ENCODE measurements at places on chromosomes 7 and 10. TPM values are rescaled to one million over a fixed set of nuclear protein-coding genes. Genes with fewer than 3 reads are reported as not detected.

Gene ATG9B
- total RNA-seq: not detected

Gene ELFN1
- 0.33 TPM for total RNA-seq

Gene ACTL6B
- 0.52 TPM for total RNA-seq

Gene PLCE1
- total RNA-seq: 3.9 TPM

Gene FBXL13
- 4.2 TPM for total RNA-seq

Gene MYL10
- total RNA-seq: not detected

Gene GSTO2
- total RNA-seq: 9.6 TPM

Gene NOS3
- total RNA-seq: 4.9 TPM

GRCh38 chr7:84264396-84264795, 69.8 kb upstream of the SEMA3A start:
- no peak for DNase-seq

DNA sequence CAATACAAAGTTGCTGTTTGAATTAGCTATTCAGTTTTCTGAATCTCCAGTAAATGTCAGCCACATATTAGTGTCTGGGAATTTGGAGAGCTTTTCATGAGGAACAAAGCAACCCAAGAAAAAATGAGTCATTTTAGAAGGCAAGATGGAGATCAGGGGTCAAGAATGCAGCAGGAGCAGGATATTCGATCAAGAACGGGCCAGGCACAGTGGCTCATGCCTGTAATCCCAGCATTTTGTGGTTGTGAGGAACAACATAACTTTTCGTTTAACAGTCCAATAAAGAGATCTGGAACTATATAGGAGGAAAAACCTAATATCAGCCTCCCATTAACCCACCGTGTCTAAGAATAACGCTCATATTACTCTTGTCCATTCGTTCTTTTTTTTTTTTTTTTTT, 600.5 kb downstream of the MAGI2 start:
- no peak for DNase-seq

GRCh38 chr7:56537952-56538351, 421.7 kb upstream of the NUPR2 start:
- DNase-seq: no peak

- no peak for DNase-seq
These were observed 897.8 kb downstream of the CNTNAP2 start for GRCh38 chr7:147014286-147014955.

- DNase-seq: no peak
These were observed 78.3 kb downstream of the HTR7 start for GRCh38 chr10:90779548-90779947.

DNA sequence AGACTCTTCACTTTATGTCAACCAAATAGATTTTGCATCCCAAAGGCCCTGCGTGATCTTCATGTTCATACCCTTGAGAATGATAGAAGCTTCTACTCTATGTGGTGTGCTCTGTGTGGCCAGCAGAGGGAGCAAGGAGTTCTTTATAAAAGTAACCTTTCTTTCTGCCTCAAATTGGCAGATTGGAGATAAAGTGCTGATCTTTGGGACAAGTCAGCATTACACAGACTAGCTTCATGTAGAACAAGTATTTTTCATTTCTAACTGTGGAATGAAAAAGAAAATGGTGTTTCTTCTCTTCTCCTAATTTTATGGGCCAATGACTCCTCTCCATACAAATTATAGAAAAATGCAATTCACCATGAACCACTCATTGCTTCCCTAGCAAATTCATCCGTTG, 1214.1 kb downstream of the SORCS1 start:
- peak; percentile 63 for DNase-seq

- DNase-seq: no peak
These were observed 3.5 kb upstream of the SLC35B4 start for GRCh38 chr7:134320201-134320600.

DNA sequence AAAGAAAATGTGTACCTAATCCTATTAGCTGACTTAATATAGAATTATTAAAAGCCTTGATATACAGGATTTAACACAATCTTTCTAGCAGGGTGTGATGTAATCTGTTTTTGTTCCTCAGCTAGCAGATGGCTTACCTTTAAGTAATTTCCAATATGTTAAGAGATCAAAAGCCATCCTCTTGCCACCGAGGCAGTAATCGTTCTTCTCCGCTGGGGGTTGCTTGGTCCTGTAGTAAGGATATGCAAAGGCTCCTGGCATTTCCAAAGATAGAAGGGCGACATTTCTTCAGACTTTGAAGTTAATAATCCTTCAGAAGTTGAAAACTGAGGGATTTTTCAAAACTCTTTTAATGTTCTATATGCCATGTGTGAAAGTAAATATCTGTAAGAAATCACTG, 156.4 kb downstream of the FZD1 start:
- DNase-seq: no peak

DNA sequence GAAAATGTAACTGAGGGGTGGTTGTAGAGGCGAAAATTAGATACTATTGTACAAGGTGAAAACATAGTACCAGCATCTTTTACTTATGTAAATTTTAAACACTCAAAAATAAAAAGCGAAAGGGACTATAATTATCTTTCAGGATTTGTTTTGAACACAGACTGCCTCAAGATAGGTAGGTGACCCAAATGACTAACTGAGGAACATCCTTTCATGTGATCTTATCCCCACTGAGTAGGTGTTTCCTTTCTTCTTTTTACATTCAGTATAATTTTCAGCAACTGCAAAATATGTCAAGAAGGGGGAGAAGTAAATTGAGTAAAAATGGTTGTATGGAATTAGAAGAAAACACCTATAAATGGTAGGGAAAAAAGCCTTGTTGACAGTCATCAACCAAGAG, 236.7 kb downstream of the PHF14 start:
- DNase-seq: no peak

- no peak for DNase-seq
These were observed 83.9 kb downstream of the PIP4K2A start for GRCh38 chr10:22630234-22631174.

- DNase-seq: no peak
These were observed 3.6 kb downstream of the TMEM254 start for GRCh38 chr10:80081801-80082750.

DNA sequence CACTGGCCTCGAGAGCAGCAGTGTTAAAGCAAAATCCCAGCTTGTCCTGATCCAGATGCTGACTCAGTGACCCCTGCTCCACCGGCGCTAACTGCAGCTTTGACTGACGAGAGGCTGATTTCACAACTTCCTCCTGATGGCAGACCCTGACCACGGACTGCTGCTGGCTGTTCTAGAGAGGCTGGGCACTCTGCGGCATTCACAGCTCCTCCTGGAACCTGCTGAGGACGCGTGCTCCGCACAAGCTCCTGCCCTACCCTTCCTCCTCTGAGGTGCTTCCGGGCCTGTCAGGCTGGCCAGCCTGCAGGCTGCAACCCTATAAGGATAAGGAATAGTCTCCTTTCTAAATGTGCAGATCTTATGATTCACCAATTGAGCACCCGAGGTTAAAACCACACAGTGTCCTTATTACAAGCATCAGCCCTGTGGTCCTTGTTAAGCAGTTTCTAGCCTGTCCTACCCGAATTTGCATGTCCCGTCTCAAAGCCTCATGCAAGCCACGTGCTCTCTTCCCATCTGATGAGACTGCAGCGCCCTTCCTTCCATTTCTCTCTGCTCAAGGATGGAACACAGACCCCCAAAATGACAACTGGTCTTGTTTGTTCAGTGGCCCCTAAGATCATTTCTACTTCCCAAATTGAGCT, 35.5 kb upstream of the NCAPG2 start:
- no peak for DNase-seq

DNA sequence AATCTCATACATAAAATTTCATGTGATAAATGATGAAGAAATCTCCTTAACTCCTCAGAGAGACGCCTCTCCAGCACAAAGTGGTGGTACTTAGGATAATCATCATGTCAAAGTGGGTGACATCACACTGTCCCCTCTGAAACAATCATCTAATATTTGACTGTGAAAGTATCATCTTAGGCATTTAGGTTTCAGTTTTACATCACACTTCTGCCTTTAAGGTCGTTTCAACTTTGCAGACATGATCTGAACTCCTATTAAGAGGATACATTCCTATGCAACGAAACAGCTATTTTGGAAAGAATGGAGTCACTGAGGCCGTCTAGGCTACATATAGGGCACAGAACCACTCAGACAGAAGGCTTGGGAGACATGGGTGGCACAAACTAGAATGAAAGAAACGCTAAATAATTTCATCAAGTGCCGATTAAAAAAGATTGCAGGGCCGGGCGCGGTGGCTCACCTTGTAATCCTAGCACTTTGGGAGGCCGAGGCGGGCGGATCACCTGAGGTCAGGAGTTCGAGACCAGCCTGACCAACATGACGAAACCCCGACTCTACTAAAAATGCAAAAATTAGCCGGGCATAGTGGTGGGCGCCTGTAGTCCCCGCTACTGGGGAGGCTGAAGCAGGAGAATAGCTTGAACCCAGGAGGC, 2.0 kb downstream of the VOPP1 start:
- no peak for DNase-seq
